Activated naive CD4-positive, alpha-beta T cell (primary cell): ENCODE measurements at places on chromosomes 5 and 9.

- DNase-seq = no peak
Measured at GRCh38 chr5:111779922-111780292, 22.9 kb upstream of the NREP start.

- no peak for DNase-seq
Measured at GRCh38 chr9:134644725-134645606, 3.4 kb downstream of the COL5A1 start.

GRCh38 chr5:180289966-180290365 lies 1.9 kb downstream of the MAPK9 start:
- no peak for DNase-seq

DNA sequence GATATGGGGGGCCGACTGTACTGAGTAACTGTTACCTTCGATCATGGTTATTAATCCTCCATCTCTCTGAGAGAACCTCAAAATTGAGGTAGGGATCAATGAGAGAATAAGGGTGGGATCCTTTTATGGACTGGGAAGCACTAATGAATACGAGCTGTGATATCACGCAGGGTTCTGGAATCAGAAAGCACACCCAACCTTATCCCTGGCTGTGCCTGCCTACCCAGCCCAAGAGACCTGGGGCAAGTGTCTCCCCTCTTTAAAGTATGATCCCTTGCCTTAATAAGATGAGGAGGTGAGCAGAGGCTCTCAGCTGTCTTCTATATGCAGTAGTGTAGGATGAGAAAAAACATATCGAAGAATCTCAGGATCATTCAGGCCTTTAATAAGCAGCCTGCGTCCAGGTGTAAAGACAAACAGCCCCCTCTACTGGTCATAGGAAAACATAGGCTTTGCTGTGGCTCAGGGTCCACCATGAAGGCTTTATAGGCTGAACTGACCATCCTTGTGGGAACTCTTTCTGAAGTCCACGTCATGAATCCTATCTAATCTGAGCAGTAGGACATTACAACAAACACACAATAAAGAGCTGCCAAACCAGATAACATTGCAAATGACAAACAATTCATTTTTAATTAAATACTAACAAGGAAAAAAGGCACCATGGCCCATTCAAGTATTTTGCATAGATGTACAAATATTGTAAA lies 16.8 kb downstream of the NIPAL4 start:
- no peak for DNase-seq

- DNase-seq = no peak
Measured at GRCh38 chr5:96080557-96080956, 118.9 kb upstream of the ELL2 start.

DNA sequence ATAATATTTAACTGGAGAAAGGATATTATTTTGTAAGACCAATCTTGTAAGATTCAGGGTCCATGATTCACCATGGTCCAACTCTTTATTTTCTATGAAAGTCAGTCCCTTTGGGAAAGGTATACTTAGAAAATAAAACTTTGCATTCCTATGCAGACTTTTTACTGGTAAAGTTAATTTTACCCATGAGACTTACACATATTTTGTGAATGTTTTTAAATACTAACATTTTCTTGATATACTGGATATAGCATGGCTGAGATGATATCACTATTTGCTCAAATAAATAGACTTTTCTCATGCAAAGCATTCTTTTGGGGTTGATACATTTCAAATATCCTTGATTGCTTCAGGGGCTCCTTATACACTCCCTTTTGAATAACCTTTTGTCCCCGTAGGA lies 512.1 kb downstream of the MAN2A1 start:
- no peak for DNase-seq

DNA sequence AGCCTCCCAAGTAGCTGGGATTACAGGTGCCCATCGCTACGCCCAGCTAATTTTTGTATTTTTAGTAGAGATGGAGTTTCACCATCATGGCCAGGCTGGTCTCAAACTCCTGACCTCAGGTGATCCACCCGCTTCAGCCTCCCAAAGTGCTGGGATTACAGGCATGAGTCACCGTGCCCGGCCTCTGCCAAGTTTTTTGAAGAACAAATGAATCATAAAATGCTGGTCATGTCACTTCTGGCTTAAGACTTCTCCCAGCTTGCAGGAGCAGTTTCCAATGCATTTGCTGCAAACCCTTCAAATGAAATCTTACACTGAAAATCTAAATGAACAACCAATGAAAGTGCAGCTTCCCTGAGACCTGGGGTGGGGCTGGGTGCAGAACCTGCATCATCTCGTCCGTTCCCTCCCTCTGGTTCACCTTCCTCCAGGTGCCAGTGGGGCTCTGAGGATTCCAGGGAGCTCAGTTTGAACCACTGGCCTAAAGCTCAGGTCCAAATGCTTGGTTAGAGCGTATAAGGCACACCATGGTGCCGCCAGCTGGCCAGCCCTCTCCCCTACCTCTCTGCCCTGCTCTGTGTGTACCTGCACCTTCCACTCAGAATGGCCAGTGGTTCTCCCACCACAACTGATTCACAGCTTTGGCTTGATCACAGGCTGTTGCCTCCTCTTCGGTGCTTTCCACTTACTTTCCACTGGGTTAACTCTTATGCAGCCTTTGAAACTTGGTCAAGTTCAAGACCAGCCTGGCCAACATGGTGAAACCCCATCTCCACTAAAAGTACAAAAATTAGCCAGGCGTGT lies 39.8 kb upstream of the FUBP3 start:
- DNase-seq = no peak

DNA sequence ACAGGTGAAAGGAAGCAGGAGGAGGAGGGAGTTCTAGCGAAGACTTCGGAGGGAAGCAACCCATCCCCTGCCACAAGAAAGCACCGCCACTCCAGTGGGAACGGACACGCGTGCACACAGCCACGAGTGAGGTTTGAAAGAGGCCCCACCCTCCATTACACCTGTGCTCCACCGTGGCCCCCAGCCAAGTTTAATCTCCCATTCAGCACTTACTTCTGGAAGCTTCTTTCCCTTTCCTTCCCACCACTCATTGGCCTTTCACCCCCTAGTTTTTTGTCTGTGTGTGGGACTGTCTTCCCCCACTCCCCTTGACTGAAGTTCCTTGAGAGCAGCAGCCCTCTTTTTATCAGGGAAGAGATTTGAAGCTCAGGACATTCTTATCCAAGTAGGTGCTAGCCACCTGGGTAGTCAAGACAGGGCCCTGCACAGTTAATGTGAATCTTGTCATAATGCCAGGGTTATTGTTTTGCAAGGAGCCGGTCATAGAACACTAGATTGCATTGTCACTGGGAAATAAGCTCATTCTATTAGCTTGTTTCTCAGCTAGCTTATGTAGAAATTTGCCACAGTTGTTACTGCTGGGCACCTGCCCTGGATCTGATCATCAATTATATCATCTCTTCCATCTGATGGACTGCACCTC lies 256.0 kb downstream of the DOCK8 start:
- DNase-seq = no peak

GRCh38 chr5:164191240-164191639 lies 685.8 kb downstream of the MAT2B start:
- no peak for DNase-seq

GRCh38 chr5:151252762-151253604 lies at the start of gene GM2A:
GM2A (plus strand) TSS chr5:151253185; CDS start chr5:151253217, 32 bp downstream.
- peak; percentile 97 for DNase-seq

DNA sequence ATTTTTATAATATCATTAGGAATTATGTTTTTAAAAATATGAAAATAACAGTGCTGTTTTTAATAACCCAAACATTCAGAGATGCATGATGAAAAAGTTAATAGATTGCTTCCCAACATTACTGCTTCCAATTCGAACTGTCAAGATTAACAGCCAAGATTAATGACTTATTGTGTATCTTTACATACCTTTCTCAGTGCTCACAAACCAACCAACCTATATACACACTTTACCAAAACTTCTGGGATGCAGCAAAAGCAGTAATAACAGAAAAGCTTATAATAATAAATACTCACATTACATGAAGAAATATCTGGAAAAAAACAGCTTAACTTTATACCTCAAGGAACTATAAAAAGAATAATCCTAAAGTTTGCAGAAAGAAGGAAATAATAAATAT lies 82.1 kb downstream of the TMEM232 start:
- no peak for DNase-seq

GRCh38 chr5:134026521-134027287 lies 21.9 kb upstream of the VDAC1 start:
- no peak for DNase-seq

DNA sequence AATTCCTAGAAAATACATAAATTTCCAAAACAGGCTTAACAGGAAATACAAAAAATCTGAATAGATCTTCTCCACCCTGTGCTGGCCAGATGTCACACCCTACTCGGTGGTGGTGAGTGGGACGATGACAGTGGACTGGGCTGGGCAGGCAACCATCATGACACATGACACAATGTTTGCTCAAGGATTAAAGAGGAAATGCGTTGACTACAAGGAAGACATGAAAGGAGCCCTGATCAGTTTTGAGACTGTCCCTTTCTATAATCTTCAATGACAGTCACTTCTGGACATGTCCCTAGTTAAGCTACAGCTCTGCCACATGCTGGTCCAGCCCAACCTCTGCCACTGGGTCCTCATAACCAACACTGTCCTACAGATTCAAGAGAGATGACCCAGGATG lies 99.8 kb downstream of the ZDHHC21 start:
- no peak for DNase-seq

DNA sequence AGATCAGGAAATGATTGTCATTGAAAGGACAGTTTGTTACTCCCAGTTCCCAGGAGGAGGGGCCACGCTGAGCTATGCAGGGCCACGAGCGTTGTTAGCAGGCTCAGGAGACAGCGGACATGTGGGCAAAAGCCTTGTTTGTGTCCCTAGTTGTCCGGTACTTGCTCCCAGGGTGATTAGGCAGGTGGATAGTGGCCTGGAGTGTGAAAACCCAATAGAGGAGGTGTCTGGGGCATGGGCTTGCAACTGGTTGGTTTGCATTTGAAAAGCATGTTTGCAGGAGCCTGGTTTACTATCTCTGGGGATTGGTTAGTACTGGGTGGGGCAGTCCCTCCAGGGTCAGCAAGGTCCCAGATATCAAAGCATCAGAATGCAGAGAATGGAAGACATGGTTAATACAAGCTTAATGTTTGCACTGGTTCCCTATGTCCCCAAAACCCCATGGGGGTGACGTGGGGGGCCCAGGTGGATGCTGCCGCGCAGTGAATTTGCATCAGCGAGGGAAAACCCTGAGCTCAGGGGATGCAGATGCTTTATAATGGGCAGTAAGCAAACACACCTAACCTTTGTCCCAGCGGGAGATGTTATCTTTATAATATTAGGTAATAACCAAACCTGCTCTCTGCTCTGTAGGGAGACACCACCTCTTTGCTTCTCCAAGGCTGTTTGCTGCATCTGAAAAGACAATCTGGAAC lies 39.7 kb downstream of the ROPN1L start:
- no peak for DNase-seq

- DNase-seq = no peak
Measured at GRCh38 chr5:113057557-113057984, 81.0 kb downstream of the DCP2 start.

DNA sequence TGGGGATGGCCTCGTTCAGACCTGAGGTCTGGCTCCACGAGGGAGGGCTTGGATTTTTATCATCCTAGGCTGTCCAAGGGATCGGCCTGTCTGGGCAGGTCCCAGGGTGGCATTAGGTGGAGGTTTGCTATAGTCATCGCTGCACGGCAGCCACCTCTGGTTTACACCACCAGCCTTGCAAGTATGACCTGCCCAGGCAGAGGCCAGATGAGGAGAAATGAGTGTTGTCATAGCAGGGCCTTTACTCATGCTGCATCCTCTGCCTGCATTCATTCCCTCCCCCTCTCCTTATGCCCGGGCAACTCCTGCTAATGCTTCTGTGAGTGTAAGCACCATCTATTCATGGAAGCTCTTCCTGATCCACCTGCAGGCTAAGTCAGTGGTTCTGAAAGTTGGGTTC lies 15.3 kb upstream of the NDST1 start:
- no peak for DNase-seq

DNA sequence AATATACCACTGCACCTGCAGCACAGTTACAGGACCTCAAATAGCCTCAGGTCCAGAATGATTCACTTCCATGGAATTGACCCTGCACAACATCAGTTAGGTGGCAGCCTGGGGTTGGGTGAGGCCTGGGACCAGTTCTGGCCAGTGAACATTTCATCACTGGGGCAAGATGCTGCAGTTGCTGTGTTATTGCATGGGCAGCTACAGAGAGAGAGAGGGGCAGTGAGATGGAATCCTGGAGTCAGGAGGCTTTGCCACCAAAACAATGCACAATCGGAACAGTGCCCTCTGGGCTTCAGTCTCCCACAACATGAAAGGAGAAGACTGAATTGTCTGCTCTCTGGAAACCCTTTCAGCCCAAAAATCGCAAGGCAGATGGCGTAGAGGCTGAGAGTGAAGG lies 51.8 kb downstream of the SH3TC2 start:
- no peak for DNase-seq

GRCh38 chr9:6655036-6655435 lies 9.5 kb upstream of the GLDC start:
- DNase-seq = no peak

DNA sequence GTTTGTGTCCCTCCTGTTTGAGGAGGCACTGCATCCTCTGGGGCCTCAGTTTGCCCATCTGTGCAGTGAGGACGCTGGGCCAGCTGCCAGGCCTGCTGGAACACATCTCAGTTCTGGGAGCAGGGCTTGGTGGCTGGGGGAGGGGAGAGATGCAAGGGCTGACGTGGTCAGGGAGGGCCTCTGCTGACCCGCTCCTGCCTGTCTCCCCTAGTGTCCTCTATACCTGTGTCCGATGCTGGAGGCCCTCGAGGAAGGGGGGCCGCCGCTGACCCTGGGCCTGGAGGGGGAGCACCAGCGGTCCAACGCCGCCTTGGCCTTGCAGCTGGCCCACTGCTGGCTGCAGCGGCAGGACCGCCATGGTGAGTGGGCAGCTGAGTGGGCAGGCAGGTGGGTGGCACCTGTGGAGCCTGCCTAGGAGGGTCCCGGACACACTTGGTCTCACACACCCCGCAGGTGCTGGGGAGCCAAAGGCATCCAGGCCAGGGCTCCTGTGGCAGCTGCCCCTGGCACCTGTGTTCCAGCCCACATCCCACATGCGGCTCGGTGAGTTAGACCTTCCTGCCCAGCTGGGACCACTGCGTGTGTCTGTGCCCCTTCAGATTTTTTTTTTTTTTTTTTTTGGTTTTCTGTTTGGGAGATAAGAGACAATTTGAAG lies 5.8 kb downstream of the FPGS start:
- DNase-seq = no peak
